NCI-H1417 (cell line): ENCODE measurements at places on chromosomes 4 and X.

GRCh38 chr4:173766171-173766600 lies 236.2 kb upstream of the HAND2 start:
- DNase-seq: no peak

DNA sequence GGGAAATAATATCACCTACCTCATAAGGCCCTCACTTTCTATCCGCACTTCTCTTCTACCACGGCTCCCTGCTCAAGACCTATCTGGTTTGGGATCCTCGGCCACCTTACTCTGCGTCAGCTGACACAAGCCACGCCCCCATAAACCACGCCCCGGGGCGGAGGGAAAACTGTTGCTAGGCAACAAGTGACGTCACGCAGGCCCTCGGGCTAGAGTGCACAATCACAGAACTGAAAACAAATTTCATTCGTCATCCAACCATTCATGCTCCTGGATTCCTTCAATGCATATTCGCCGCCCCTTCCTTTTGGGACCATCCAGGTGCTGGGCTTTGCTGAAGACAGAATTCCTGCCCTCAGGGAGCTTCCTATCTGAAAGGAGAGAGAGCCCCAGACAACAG lies 66.3 kb downstream of the SMC1A start:
- no peak for DNase-seq

GRCh38 chr4:164874789-164875188 lies 2.2 kb upstream of the APELA start:
- no peak for DNase-seq

GRCh38 chr4:148015058-148015457 lies 283.2 kb downstream of the ARHGAP10 start:
- no peak for DNase-seq

- DNase-seq: no peak
Measured at GRCh38 chrX:70477734-70478075, 33.1 kb downstream of the DLG3 start.

DNA sequence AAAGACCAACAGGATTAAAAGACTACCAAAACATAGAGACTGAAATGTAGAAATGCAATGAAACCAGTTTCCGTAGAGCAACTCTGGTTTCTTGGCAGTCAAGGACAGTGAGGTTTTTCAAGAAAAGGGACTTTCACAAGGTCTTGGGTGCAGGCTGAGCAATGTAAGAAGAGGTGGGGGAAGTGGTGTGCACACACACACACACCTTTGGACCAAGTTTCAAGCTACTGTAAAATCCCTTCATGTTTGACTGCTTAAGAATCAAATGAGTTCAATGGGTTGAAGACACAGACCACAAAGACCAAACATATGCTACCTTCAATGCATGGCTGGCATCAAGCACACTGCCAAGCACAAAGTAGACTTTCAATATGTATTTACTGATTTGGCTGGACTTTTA lies 17.8 kb upstream of the MCF2 start:
- DNase-seq: no peak

DNA sequence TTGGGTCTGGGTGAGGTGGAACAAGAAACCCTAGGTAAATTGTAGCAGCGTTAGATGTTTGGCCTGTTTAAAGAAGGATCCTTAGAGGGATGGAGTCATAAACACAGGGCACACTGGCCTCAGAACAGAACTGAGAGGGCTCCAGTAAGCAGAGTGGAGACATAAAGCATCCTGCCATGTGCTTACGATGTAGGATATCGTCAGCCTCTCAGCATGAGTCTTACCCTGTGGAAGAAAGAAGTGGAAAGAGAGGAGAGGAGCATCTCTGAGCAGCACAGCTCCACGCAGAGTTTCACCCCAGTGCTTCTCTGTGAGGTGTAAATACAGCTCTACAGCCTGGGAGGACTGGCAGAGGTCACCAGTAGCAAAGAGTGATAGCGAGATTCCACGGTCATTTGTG lies 27.8 kb upstream of the SORBS2 start:
- no peak for DNase-seq

- DNase-seq: no peak
Measured at GRCh38 chrX:50211510-50211909, 6.9 kb downstream of the CCNB3 start.

DNA sequence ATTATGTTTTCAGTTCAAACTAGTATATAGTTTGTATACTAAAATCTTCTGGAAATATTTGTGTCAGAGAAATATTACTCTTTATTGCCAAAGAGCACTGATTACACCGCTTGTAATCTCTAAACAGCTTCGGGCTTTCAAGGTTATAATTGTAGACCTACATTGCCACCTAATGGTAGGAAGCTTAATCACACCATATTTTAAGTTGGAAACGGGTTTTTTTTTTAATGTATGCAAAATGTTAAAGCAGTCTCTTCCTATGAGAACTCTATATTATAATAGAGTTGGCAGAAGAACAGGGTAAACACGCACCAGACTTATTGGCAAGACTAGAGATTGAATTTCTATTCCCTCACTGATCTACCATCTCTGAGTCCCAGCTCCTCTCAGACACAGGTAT lies 19.5 kb upstream of the NFXL1 start:
- peak; percentile 24 for DNase-seq
